Right renal cortex interstitium (tissue), 3 donors: ENCODE measurements at places on chromosomes 13 and 19.

DNA sequence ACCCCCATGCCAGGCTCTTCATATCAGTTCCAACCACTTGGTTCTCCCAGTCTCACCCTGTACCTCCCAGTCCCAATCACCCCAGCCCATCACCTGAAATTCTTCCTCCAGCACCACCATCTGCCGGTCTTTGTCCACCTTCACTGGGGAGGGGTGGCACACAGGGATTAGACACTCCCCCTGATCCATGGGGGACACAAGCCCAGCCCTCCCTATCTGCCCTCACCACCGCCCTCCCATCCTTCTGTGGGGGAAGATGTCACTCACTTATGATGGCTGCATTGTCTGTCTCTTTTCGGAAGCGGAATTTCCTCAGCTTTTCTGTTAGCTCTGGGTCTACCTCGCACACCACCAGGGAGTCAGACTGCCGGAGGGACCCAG lies 685 bp downstream of the GMFG start:
- no peak for DNase-seq

- DNase-seq, result no peak
Observed at GRCh38 chr19:51586103-51586728, 15.1 kb downstream of the ZNF175 start.

- peak; percentile 67 for DNase-seq
Observed at GRCh38 chr19:35269438-35270117, 816 bp downstream of the USF2 start.

- no peak for DNase-seq
Observed at GRCh38 chr13:98990701-98991100, 12.8 kb upstream of the DOCK9 start.

DNA sequence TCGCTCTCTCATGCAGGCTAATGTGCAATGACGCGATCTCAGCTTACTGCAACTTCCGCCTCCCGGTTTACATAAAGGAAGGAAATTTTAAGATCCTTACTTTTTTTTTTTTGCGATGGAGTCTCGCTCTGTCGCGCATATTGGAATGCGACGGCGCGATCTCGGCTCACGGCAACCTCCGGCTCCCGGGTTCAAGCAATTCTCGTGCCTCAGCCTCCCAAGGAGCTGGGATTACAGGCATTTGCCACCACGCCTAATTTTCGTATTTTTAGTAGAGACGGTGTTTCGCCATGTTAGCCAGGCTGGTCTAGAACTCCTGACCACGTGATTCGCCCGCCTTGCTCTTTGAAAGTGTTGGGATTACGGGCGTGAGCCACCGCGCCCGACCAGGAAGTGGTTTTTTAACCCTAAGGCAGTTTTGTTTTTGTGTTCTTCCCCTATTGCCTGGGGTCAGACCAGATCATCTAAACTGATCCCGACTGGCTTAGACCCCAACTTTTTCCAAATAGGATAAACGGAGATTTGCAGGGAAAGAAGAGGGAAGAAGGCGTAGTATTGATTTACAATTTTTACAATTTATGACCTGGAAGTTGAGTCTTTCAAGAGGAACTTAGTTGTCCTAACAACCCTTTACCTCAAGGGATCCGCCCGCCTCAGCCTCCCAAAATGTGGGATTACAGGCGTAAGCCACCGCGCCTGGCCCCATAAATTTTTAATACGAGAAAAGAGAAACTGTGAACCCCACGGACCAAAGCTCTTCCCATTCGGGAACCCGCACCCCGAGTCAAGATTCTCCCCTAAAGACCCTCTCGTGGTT lies 142.0 kb downstream of the ZNF737 start:
- DNase-seq, result peak; percentile 49

GRCh38 chr19:1718420-1719291 lies 34.6 kb upstream of the ONECUT3 start:
- no peak for DNase-seq

- no peak for DNase-seq
Observed at GRCh38 chr19:13866463-13867046, 10.4 kb upstream of the NANOS3 start.

GRCh38 chr13:23754997-23755396 lies 134.2 kb downstream of the MIPEP start:
- DNase-seq, result no peak
